ENCODE measurements at places on chromosomes 7 and 10.

DNA sequence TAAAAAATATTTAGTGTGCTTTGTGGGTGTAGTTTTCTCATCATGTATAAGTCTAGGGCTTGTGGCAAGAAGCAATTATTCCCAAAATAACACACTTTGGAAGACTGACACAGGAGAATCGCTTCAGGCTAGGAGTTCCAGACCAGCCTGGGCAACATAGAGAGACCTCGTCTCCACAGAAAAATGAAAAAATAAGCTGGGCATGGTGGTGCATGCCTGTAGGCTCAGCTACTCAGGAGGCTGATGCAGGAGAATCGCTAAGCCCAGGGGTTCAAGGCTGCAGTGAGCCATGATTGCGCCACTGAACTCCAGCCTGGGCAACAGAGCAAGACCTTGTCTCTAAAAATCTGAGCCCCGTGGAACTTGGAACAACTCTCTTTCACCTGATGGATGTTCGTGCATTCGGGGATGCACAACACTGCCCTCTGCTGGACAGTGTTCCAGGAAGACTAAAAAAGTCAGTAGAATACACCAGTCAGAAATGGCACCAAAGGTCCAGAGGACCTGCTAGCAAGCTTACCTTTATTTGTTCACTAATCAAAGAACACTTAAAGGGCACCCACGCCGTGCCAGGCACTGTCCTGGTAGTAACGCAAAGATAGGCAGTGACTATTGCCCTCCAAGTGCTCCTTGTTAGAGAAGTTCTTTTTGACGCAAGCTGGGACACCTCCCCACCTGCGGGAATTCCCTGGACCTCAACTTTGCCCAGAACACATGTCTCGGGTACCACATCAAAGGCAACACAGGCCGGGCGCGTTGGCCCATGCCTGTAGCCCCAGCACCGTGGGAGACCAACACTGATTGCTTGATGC is 81.9 kb upstream of the CALN1 start:
- peak; percentile 59 for DNase-seq

- DNase-seq, result no peak
Observed at GRCh38 chr7:80896906-80897598, 21.8 kb downstream of the SEMA3C start.

GRCh38 chr10:22324893-22325271 is 4.0 kb downstream of the BMI1 start:
- no peak for DNase-seq

- no peak for DNase-seq
Observed at GRCh38 chr7:35384761-35385700, 131.1 kb upstream of the TBX20 start.

DNA sequence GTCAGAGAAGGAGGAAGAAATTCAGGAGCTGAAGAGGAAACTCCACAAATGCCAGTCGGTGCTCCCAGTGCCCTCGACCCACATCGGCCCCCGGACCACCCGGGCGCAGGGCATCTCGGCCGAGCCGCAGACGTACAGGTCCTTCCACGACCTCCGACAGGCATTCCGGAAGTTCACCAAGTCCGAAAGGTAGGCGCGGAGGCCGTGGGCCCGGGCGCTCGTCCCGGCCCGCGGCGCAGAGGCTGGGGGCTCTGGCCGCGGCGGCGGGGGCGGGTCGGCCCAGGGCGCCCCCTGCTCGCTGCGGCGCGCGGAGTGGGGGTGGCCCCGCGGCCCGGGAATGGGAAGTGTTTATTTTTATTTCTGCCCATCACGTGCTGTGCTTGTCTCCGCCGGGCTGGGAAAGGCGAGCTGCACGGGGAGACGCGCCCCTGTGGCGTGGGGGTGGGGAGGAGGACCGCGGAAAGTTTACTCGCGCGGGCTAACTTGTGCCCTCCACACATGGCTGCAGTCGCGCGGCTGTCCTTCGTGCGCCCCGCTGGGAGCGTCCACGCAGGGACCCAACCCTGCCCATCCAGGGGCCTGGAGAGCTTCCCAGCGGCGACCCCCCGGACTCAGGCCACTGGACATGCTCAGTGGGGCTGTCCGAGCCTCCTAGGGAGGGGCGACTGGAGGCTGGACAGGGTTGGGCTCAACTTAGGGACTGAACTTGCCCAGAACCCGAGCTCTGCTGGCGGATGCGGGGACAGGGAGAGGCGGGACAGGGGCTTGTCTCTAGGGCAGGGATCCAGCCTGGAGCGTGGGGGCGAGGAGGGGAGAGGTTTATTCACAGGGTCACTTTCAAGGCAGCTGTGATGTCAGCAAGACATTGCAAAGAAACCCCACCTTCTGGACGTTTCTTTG is 82.6 kb upstream of the PRKG1 start:
- no peak for DNase-seq

GRCh38 chr7:87106974-87107612 is 45.2 kb upstream of the DMTF1 start:
- DNase-seq, result no peak

DNA sequence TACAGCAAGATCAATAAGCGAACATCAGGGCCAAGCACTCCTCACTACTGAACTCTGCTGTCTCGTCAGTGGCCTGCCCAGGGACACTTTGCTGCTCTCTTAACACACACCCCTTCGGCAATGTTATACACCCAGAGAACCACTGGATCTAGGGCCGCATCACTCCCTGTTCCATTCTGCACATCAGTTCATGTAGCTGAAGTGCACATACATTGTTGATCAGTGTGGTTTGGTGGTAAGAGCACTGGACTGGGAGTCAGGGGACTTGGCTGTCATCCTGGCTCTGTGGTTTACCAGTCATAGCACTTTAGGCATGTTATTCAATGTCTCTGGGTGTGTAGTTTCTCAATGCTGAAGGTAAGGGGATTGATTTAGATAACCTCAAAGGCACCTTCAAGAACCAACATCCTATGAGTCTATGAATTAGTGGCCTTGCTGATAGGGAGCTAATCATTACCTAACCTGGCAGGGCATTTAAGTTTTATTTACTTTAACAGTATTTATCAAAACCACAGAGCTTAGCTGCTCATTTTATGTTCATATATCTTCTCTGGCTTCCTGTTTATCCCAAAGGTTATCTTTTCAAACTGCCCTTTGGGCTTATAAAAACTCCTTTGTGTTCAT is 24.8 kb downstream of the DUSP5 start:
- no peak for DNase-seq

GRCh38 chr10:6351495-6351894 is 148.8 kb downstream of the PFKFB3 start:
- no peak for DNase-seq

GRCh38 chr10:22624287-22624738 is 90.1 kb downstream of the PIP4K2A start:
- no peak for DNase-seq

- DNase-seq, result no peak
Observed at GRCh38 chr7:47500103-47500563, 81.8 kb downstream of the TNS3 start.

GRCh38 chr7:100827330-100828226 is at the start of gene EPHB4:
EPHB4 (minus strand) TSS chr7:100827523; CDS start chr7:100827030, 493 bp downstream.
- DNase-seq, result no peak
